Right ventricle myocardium inferior (tissue), 1 donor: ENCODE measurements at places on chromosomes 6 and 20.

DNA sequence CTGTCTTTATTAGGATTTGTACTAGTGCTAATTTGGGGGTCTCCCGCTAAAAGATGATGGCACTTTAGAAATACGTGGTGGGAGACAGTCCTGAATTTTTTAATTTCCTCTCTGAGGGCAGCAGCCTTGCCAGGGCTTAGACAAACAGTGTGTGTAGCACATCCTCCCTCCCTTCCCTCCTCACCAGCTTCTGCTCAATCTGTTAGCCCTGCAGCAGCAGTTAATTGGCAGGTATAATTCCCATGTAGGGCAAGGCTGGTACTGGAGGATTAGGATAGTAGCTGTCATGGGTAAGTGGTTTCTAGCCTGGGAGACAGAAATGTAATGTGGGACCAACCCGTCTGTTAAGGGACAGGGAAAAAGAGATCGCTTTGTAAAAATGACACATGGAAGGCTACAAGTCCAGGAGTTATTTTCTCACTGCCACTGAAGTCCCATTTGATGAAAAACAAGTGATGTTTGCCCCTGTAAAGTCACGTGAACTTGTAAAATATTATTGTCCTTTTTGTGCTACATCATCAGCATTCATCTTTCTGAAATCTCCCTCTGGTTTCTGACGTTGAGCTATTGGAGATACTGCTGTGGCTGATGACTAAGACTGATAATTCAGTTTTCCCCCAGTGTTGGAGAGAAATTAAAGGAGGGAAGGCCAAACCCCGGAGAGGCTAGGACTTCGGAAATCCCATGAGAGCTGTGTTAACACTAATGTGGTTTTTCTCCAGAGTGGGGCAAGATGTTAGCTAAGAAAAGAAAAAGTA lies 40.6 kb downstream of the CTNNBL1 start:
- DNase-seq, result no peak

GRCh38 chr6:150775415-150776203 lies 89.9 kb upstream of the MTHFD1L start:
- DNase-seq, result no peak

GRCh38 chr6:46376562-46377061 lies 114.6 kb downstream of the RCAN2 start:
- peak; percentile 57 for DNase-seq

GRCh38 chr6:20882014-20882413 lies 347.8 kb downstream of the CDKAL1 start:
- DNase-seq, result no peak

- DNase-seq, result no peak
Measured at GRCh38 chr20:34621383-34622367, 55.2 kb downstream of the PIGU start.

DNA sequence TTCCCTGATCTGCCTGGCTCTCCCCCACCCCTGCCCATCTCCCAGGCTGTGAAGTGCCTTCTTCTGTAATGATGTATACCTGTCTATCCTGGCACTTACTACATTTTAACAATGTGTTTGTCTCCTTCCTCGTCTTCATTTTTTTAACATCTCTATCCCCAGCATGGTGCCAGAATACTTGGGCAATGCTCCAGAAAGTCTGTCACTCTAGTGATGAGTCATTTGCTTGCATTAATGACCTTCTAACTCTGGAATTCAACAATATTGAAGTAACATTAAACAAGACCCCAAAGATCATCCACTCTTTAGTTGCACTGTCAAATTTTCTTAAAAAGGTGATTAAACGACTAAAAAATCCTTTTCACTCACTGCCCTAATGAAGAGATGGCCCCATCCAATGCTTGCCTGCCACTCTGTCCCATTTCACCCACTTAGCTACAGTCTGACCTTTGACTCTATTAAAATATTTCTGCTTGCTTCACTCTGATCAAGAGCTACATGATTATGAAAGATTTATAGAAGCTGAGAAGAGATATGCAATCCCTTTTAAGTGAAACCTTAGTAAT lies 7.7 kb upstream of the KLHL31 start:
- DNase-seq, result no peak

DNA sequence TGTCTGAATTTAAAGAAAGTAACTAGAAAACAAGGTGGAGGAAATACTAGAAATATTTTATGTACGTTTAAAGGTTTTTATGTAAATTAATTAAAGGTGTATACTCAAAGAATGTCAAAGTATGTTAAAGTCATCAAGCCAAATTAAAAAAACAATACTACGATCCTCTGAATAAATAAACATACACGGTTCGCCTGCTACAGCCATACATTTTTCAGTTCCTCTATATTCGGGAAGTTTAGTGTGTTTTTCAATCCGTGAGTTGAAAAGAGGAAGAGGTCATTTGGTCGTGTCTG lies 626 bp downstream of the STX7 start:
- no peak for DNase-seq

DNA sequence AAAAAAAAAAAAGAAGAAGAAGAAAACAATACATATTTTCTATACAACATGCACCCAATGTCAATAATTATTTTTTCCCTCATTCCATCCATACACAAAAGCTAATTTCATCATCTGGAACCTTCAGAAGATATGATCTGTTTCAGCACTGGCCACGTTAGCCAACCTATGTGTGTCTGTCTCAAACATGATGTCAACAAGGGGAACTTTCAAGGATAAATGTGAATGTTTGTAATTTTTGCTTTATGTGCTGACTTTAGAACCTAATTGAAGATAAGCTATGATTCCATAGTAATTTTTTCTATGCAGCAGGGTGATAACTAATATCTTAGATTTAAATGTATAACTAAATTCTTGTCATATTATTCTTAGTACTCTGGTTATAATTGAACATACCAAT lies 37.9 kb downstream of the IPCEF1 start:
- no peak for DNase-seq

GRCh38 chr6:6681075-6681849 lies 92.7 kb downstream of the LY86 start:
- no peak for DNase-seq

DNA sequence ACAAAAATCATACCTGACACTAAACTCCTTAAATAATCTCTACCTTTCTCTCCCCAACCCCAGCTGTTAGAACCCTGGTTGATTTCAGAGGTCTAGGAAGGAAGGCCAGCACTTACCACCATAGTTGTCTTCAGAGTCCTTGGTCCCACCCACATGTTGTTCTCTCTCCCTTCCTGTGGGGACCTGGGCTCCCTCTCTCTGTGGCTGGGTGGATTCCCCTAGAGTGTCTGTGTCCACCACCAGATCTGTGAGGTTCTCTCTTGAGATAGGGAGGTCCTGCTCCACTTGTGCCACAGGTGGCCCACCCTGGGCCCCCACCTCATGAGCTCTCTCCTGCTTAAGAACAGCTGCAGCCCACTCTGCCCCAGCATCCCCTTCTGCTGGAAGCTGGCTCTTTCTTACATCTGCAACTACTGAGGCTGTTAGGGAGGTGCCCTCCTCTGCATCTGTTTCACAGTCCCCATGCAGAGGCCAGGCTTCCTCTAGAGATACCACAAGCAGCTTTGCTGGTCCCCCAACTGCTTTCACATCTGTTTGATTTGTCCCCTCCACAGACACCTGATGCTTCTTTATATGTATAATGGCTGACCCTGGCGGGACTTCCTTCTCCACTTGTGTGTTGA lies 5.2 kb downstream of the MDC1 start:
- no peak for DNase-seq

- DNase-seq, result no peak
Measured at GRCh38 chr6:39831701-39832100, 39.5 kb downstream of the DAAM2 start.

GRCh38 chr6:31862344-31863235 lies at the start of gene NEU1:
Gene NEU1 (minus strand): TSS chr6:31862821. CDS start chr6:31862776, 45 bp downstream.
- peak; percentile 100 for DNase-seq

- no peak for DNase-seq
Measured at GRCh38 chr6:157717340-157717748, 105.7 kb upstream of the SNX9 start.

- no peak for DNase-seq
Measured at GRCh38 chr6:1136827-1137226, 175.1 kb upstream of the FOXQ1 start.

GRCh38 chr6:110020888-110021287 lies 42.8 kb downstream of the GPR6 start:
- no peak for DNase-seq

- DNase-seq, result no peak
Measured at GRCh38 chr20:57996936-57997890, 231.2 kb downstream of the ANKRD60 start.

DNA sequence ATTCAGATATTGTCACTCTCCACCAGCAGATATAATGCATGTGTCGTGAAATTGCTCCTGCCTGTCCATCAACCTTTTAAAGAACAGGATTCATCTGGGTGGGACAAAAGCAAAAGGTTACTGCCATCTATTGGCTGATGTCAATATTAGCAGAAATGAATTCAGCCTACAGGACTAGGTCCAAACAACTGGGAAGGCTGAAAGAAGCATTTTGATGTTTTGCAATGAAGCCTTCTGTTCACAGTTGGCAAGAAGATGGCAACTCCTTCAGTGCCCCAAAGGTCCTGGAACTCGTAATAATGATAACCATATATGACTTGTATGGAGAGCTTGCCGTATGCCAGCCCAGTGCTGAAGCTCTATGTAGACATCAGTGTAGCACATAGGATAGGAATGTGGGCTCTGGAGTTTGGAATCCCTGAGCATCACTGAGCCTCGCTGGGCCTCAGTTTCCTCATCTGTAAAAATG lies 7.5 kb downstream of the BCAS1 start:
- no peak for DNase-seq

GRCh38 chr6:39048481-39049399 lies at the start of gene GLP1R:
Gene GLP1R (plus strand): TSS chr6:39048781. CDS start chr6:39048841, 60 bp downstream.
- DNase-seq, result no peak

GRCh38 chr20:60306105-60306504 lies 347.9 kb downstream of the CDH26 start:
- DNase-seq, result no peak

DNA sequence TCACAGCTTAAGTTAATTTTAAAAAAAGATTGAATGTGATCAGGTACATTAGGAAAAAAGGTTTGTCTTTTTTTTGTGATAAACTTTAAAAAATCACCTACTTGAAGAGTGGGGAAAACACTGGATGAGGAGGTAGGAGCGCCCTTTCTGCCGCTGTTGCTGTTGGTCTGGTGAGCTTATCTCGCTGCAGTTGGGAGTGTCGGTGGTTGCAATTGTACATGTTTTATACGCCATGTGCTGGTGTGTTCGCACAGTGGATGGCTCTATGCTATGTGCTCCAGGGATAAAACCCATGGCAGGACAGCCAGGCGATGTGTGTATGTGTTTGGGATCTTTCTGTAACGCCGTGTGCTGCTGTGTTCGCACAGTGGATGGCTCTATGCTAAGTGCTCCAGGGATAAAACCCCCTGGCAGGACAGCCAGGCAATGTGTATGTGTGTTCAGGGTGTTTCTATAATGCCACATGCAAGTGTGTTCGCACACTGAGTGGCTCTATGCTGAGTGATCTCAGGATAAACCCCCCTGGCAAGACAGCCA lies 1.7 kb downstream of the SLC22A3 start:
- DNase-seq, result no peak

DNA sequence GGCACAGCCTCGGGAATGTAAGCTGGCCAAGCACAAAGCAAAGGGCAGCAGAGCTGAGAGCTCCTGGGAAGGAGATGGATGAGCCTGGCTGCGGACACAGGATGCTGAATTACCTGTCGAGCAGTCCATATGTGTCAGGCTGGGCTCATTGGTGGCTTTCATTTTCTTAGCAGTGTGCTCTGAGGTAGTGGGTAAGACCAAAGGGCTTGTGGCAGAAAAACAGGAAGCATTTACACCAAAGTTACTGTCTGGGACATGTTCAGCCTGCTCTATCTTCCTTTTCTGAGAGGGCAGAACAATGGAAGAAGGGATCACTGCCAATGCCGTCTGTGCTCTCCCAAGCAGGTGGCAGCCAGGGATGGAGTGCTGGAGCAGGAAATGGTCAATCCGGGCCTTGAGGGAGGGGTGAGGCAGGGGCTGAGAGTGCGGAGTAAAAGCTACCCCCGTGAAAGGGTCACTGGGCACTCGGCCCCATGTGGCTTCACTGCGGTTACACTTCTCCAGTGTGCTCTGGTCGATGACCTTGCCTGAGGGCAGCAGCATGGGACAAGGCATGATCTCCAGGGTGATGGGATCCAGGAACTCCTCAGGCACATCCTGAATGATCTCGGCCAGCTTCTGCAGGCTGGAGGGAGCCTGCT lies 36.9 kb upstream of the AVP start:
- no peak for DNase-seq

- DNase-seq, result no peak
Measured at GRCh38 chr6:136059308-136059707, 190.8 kb downstream of the MTFR2 start.

- DNase-seq, result no peak
Measured at GRCh38 chr20:64180673-64181072, 16.4 kb downstream of the MYT1 start.

- DNase-seq, result no peak
Measured at GRCh38 chr20:11852811-11853210, 64.9 kb upstream of the BTBD3 start.

DNA sequence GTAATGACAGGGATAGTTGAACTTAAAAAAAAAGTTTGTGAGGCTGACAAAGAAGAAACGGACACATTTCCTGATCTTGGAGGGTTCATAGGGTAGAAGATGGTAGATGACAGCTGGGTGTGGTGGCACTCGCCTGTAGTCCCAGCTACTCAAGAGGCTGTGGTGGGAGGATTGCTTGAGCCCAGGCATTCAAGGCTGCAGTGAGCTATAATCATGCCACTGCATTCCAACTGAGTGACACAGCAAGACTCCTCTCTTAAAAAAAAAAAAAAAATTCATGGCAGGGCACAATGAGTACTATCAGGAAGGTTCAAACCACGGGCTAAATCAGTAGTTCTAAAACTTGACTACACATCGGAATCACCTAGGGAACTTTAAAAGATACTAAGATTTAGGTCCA lies 2.0 kb upstream of the MICA start:
- no peak for DNase-seq

GRCh38 chr6:89829472-89830169 lies at the start of gene CASP8AP2:
Gene CASP8AP2 (plus strand): TSS chr6:89829880.
- peak; percentile 96 for DNase-seq

- DNase-seq, result peak; percentile 42
Measured at GRCh38 chr20:63293456-63293855, 470 bp downstream of the COL20A1 start.

GRCh38 chr6:79613912-79614311 lies 17.2 kb upstream of the SH3BGRL2 start:
- no peak for DNase-seq

GRCh38 chr20:2750491-2751251 lies 49.8 kb downstream of the CPXM1 start:
- DNase-seq, result peak; percentile 80

- no peak for DNase-seq
Measured at GRCh38 chr6:87905101-87905641, 142.5 kb upstream of the SPACA1 start.

GRCh38 chr6:145506565-145506964 lies 228.8 kb downstream of the EPM2A start:
- DNase-seq, result no peak
